Stimulated activated CD4-positive, alpha-beta T cell treated with anti-CD3 and anti-CD28 coated beads, Interleukin-2, amount 100 ng/mL, for 24 hours (primary cell): ENCODE measurements at places on chromosomes 3 and 15.

DNA sequence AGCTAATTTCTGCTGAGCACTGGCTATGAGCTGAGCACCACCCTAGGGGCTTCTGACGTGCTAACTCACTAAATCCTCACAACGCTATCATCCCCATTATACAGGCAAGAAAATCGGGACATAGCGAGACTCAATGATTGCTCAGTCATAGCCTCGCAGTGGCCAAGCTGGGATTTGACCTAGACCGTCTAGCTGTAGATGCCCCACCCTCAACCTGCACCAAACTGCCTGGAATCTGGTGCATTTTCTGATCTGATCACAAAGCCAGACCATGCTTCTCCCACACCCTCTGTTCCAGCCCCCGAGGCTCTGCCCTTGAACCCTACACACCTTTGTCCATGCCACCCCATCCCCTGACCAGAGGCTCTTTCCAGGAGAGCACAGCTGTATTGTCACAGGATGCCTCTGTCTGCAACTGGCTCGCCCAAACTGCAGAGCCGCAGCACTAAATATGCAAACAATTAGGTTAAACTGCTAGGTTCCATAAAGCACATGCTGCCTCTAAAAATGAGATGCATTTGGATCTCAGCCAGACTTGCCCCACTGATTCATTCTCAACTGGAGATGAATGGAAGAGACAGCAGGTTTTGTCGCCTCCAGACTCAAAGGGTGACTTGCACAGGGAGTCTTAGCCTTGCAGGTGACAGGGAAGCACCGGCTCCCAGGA lies 95.2 kb downstream of the NUP210 start:
- DNase-seq: no peak

- no peak for DNase-seq
Observed at GRCh38 chr15:81052046-81052445, 51.3 kb downstream of the TLNRD1 start.

- DNase-seq: no peak
Observed at GRCh38 chr3:190099099-190099498, 21.6 kb downstream of the P3H2 start.

DNA sequence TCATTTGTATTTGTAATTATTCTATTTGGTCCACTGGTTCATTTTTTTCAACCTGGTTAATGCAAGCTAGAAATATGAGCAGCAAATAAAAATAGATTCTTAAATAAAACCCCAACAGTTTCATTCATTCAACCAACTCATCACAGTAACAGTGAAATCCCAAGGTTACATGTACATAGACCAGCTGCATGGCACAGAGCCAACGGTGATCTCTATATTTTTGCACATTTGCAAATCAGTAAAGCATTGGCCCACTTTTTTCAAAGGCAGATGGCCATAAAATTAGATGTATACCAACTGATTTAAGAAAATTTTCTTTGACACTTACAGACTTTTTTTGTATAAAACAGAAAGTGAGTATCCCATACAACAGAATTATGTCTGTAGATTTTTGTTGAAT lies 49.3 kb downstream of the STRIT1 start:
- no peak for DNase-seq

- no peak for DNase-seq
Observed at GRCh38 chr3:163508206-163508605, 1570.1 kb downstream of the SI start.

DNA sequence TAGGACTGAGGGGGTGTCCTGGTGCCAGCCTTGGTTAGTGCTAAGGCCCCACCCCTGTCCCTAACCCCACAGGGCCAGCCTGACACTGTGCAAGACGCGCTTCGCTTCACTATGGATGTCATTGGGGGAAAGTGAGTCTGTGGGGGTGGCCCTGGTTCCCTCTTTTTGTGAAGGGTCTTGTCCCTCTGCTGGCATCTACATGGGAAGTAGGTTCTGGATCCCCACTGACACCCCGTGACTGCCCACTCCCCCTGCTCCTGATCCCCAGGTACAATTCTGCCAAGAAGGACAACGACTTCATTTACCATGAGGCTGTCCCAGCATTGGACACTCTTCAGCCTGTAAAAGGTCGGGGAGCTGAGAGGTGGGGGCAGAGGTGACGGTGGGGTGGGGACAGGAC lies 26.4 kb downstream of the PTPN23 start:
- no peak for DNase-seq

GRCh38 chr15:78018946-78019644 lies 58.4 kb downstream of the TBC1D2B start:
- DNase-seq: no peak
